ENCODE measurements at places on chromosomes 4 and X. TPM values are rescaled to one million over a fixed set of nuclear protein-coding genes. Genes with fewer than 3 reads are reported as not detected.

DNA sequence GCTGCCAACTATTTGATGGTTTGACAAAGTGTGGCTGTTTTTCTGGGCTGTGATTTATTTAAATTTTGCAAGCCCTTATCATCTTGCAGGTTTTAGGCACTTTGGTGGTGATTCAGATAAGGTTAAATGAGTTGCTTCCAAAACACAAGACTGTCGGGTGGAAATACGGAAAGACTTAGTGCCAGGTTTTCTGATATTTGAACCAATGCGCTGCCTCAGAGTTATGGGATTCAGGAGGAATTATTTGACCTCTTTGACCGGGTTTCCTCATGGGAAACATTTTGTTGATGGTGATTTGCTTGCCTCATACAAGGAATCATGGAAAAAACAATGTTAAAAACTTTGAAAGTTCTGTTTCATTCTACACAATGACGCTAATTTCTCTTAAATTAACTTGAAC is 136.1 kb upstream of the MAP9 start:
- no peak for DNase-seq

HSFX2 gene
- 0.43 TPM for polyA plus RNA-seq

GRCh38 chr4:2813446-2814405 is 20.8 kb downstream of the SH3BP2 start:
- no peak for DNase-seq

DNA sequence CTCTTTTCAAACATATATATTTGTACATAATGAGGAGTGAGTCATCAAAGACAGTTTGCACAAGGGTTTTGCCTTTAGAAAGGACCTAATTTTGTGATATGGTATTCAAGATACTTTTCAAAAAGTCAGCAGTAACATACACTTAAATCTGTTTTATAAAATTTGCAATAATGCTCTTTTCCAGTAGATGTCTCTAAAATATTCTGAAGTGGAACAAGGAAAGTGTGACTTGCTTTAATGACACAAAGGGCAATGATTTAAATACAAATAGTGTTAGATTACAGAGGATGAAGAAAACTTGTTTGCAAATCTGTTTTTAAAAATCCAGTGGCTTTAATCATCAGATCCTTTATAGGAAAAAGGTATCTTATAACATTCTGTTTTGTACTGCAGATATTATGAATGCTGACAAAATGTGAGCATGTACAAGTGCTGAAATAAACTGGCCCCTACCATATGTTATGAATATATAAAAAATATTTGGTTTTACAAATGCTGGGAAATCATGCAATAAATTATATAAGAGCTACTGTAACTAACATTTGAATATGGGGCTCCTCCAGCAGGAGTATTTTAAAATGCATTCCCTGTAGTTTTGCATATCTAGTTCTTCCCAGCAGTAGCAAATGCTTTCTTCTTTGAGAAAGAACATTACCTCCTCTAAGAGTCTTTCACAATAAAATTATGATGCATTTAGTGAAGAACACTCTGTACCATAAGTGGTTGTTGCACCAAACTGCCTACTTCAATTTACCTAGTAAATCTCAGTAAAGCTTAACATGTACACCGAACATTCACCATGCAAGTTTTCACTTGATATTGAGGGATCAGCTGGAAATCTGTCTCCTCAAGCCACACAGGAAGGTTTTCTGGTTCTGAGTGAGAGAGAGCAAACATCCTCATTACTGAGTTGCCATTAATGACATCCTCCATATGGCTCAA is 20.2 kb downstream of the MMRN1 start:
- DNase-seq: no peak

DNA sequence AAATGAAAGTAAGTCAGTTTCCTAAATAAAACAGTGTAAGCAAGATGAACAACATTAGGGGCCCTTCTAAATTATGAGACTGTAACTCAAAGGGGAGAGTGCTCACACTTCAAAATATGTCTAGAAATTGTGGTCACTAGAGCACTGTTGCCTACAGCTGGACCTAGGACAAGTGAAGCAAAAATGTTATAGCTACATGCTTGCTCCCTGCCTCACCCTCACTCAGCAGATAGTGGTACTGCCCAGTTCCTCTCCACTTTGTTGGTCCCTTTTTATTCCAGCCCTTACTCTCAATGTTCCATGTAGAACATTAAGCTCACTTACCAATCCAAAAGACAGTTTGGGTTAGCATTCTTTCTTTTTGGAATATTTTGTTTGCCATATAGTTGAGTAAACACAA is 147.3 kb downstream of the GRIA3 start:
- DNase-seq: no peak

DNA sequence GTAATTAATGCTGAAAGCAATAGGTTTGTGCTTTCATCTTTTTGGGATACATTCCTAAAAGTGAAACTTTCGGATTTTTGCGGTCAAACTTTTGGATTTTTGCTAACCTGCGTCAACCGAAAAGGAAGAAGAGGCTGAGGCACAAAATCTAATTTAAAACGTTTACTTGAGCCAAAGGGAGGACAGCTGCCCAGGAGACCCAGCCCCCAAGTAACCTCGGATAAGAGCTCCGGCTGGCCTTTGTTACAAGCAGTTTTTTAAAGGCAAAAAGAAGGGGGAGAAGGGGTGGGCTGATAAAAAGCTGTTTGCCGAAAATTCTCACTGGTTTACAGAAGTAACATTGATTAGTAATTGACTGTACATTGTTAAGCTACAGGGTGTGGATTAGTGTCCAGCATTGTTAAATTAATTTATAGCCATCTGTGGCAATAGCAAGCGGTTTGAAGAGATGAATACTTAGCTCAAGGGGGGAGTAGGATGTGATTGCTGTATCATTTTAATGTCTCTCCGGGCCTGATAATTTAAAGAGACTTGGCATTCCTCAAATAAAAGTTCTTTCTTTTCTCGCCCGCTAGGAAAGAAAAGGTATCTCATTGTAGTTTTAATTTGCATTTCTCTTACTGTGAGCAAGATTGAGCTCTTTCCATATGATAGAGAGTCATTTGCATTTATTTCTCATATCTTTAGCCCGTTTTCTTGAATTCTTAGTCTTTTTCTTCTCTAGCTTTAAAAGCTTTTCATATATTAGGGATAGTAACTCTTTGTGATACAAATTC is 59.1 kb upstream of the USP9X start:
- DNase-seq: peak; percentile 54
